ENCODE measurements at places on chromosomes 1 and 21.

DNA sequence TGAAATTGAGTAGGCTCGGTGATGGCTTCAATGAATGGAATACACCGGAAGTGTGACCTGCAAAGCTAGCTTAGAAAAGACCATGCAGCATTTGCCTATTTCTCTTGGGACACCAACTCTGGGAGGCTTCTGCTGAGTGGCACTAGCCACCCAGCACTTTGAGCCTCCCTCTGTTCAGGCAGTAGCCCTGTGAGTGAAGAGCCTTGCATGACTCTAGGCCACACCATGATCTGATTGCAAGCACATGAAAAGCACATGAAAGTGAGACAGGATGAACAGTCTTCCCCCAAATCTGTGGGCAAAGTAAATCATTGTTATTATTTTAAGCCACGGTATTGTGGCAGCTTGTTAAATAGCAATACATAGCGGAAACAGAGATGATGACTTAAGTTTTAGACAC lies 2.8 kb downstream of the CD48 start:
- DNase-seq: no peak

DNA sequence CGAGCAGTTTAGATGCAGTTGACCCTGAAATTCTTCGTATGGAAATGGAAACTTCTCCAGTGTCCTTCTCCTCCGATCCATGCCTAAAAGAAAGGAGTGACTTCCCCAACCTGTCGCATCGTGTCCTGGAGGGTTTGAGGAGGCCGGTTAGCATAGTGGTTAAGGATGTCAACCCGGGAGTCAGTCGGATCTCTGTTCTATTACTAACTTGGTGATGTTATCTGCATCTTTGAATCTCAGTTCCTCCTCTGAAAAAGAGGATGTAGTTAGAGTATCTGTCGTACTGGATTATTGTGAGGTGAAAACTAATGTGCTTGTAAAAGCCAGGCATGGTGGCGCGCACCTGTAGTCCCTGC lies 684 bp downstream of the ZBTB8B start:
- DNase-seq: no peak

- no peak for DNase-seq
Observed at GRCh38 chr1:39901464-39901713, 328 bp downstream of the MYCL start.

- no peak for DNase-seq
Observed at GRCh38 chr1:89952605-89953130, 42.2 kb upstream of the ZNF326 start.

GRCh38 chr1:14822493-14822892 lies 224.0 kb downstream of the KAZN start:
- no peak for DNase-seq

DNA sequence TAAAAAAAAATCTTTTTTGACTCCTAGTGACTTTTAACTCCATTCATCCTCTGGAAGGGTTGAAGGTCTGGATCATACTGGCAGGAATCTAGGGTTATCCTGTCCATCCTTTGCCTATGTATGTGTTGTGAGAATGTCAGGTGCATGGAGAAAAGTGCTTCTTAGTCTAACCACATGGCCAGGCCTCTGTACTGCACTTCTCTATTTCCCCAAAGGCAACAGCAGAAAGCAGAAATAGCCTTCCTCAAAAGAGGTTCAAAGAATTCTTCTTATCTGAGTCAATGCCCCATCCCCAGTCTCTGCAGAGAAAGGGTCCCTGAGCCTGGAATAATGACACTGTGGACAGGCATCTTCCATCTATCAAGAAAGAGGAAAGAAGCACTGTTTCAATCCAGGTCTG lies 85.7 kb upstream of the CD34 start:
- no peak for DNase-seq

DNA sequence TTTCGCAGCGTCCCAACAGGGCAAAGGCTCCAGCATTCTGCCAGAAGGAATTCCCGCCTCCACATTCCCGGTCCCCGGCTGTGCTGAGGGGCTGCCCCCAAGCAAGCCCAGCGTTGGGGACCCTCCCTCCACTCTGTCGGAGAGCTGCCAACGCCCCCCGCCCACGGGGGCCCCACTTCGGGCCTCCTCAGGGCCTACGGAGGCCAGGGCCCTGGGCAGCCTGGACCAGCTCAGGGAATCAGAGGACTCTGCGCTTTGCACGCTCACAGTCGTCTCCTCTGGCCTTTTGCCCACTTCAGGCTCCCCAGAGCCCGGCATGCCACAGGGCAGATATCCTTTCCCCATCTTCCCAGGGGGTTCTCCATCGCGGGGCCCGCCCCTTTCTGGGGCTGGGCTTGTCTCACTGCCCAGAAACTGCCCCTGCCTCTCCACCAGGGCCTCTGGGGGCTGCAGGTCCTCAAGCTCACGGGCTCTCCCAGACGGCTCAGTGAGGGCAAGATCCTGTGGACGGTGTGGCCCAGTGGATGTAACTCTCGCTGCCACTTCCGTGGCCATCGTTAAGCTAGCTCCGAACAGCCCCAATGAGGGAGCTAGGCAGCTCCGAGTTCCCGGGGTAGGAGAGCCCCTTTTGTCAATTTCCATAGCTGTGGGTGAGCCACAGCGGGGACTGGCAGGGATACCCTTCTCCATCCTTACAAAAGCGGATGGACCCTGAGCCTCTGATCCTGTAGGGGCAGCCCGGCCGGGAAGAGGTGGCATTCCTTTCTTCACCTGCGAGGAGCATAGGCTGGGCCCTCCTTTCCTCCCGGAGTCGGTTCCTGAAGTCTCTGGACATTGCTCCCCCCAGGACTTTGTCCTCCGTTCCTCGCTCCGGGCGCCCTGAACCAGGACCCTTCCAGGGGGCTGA lies 2.8 kb downstream of the ITPKB start:
- DNase-seq: no peak

DNA sequence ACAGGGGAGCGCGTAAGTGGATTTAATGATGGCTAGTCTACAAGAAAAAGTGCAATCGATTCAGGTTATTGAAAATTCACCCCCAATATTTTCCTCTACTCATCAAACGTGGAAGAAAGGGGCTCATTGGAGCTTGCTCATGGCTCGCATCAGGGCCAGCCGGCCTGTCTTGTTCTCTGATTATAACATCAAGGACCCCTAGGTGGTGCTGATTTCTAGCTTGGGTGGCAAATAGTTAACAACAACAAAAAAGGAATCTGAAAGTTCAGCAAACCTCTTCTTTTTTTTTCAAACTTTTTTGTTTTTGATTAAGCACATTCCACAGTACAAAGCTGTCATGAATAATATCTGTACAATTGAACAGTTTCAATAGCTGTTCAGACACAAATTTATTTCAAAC lies 35.8 kb upstream of the SOD1 start:
- DNase-seq: no peak

GRCh38 chr1:81484284-81484683 lies 316.4 kb upstream of the ADGRL2 start:
- no peak for DNase-seq

DNA sequence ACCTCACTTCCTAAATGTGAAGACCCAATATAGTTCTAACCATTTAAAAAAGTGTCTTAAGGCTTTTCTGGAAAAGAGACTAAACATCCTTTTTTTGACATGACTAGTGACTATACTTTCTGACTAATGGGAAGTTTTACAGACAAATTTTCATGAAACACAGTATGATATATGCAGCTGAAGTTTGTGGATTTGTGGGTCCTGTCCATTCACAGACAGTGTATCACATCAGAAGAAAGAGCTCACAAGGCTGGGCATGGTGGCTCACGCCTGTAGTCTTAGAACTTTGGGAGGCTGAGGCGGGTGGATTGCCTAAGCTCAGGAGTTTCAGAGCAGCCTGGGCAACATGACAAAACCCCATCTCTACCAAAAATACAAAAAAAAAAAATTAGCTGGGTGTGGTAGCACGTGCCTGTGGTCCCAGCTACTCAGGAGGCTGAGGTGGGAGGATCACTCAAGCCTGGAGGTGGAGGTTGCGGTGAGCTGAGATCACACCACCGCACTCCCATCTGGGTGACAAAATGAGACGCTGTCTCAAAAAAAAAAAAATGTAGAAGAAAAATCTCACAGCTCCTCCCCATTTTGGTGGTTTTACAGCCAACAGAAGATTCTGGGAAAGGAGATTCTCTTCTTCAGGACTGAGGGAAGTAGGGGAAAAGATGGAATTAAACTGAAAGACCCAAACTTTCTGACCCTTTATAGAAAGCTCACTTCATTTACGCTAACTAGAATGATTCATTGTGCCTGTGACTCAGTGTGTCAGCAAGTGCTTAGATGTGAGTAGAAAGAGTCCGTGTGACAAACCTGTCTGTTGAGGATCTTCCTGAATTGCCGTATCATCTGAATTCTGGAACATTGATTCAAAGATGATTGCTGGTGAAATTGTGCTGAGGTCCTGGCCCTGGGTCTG lies 15.2 kb upstream of the YRDC start:
- no peak for DNase-seq

- no peak for DNase-seq
Observed at GRCh38 chr1:38088791-38089190, 42.2 kb upstream of the POU3F1 start.

DNA sequence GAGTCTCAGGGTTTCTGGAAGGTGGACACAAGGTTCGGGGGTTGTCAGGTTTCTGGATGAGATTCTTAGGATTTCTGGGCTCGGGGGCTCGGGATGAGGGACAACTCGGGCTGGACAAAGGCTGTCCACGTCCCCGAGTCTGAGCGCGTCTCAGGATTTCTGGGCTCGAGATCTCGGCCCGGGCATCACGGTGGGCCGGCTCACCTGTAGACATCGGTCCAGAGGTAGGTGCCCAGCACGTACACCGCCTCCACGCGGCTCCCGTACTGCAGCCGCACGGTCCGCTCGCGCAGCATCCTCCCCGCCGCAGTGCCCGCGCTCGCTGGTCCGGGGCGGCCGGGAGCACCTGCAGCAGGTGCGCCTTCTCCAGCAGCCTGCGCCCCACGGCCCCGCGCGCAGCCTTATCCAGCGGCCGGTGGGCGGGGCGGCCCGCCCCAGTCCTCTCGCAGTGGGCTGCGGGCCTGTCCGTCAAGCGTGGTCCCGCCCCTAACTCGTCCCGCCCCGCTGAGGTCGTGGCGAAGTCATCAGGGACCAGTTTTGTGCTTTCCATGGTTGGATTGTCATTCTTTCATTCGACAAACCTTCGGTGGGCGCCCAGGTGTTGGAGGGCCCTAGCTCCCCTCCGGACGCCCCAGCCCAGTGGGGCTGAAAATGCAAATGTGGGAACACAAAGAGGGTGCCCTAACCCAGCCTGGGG lies at the start of gene PADI2:
Gene PADI2 (minus strand): TSS at position 376 of the 697 bp plus-strand sequence. CDS start 80 bp downstream, at position 296.
- no peak for DNase-seq

- DNase-seq: no peak
Observed at GRCh38 chr1:50735443-50735842, 224.6 kb downstream of the FAF1 start.

DNA sequence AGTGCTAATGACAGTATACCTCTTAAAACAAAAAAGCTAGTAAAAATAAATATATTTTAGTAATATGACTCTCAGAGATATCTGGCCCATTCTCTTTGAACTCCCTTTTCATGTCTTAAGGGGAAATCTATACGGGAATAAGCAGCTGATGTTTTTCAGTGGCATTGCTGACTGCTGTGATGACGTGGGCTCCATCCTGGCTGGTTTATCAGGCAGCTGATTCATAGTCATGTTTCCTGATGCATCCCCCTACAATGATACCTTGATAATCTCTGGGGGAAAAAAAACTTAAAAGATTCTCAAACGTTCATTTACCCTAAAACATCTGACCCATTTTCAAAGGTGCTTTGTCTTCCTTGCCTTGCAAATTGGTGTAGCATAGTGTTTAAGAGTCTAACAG lies 53.8 kb downstream of the ABCA4 start:
- no peak for DNase-seq

DNA sequence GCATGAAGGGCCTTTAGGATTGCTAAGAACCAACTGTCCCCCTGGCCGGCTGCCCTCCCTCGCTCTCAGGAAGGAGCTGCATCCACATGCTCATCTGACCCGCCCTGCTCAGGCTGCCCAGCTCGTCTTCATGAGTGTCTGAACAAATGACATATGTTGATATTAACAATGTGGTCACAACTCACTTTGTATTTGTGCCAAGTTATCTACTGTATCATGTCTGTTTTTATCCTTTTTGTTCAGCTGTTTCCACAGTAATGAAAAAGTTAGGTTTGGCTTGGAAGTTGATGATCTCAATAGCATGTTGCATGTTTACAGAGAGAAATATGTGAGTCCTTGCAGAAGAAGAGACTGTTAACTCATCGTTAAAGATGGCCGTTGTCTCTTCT lies 75.1 kb downstream of the PHTF1 start:
- DNase-seq: no peak

DNA sequence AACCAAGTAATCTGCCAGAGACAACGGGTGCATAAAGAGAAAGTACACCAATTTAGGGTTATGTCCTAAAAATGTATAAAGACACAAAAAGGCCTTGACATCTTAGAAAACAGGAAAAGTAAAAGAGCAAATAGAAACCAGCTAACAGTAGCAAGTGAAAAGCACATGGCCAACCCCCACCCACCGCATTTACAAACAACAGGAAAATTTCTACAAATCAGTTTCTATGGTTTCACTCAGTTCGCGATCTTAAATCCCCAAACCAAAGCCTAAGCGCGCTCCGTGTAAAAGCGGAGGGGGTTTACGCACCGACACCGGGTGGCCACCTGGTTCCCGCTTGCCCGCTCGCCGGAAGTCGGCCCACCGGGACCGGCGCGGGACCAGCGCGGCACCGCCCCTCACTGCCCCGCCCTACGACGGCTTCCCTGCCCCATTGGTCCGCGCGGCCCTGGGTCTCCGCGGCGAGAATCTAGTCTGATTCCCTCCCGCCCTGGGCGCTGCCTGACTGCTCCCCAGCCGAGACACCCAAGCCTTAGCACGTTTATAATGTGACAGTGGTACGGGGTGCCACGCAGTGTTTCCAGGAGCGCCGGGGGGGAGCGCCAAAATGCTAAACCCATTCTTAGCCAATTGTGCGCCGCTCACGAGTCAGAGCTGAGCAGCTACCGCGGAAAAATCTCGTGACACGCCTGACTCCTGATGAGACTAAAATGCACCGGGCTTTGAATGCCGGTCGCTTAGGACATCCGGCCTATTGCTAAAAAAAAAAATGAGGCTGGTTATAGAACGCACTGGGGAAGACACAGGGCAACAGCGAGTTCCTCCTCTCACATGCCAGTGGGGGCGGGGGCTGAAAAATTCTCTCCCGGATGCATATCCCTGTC lies at the start of gene GART:
Gene GART (minus strand): TSS at position 362 of the 884 bp plus-strand sequence. CDS start 2,802 bp downstream, outside the sequence.
- peak; percentile 42 for DNase-seq

DNA sequence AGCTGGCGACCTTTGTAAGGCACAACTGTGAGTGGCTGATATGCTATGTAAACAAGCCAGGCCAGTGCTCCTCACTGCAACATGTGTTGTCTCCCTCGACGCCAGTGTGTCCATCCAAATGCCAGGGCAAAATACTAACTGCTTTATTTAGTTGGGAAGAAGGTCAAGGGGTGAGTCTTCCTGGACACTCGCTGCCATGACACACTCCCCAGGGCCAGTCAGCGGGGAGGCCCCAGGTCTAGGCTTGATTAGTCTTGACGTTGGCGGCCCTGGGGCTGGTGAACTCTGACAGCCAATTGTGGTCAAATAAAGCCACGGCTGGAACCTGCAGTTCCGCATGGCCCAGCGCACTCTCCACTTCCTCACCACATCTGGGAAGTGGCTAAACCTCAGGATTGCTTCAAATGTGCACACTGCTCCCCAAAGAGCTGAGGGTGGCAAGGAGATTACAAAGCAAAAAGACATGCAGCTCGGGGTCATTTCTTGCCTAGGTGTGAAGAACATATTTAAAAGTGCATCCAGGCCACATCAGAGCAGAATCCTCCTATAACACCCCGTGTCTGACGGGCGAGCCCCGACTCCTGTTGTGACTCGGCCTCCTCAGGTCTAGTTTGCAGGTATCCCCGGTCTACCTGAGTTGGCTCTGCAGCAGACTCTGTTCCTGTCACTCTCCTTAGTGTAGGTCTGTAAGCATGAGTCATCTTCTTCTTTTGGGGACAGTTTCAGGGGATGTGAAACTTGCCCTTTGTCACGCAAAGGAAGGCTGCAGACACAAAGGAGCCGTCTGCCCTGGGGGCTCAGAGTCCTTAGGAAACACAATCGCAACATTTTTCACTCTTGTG lies 183.5 kb downstream of the RUNX1 start:
- no peak for DNase-seq

Data from fibroblast of skin of left biceps (primary cell).